GM12878 (cell line): ENCODE measurements at places on chromosomes 7 and 10. TPM values are rescaled to one million over a fixed set of nuclear protein-coding genes. Genes with fewer than 3 reads are reported as not detected.

Gene IFIT2
- 7.1 and 9.0 TPM in 2 replicates for total RNA-seq

Gene SLC26A5
- not detected in 2 replicates for total RNA-seq

Gene IL15RA
- total RNA-seq: 9.9 and 12.1 TPM in 2 replicates

Gene FXYD4
- not detected in 2 replicates for total RNA-seq

Gene RBP3
- not detected in 2 replicates for total RNA-seq

- H3K36me3 ChIP-seq: no peaks in the 10 kb centered on the region
- peaks cover 3% of the 10 kb centered on the region; the same call in 1 of the 2 replicates for H3K27me3 ChIP-seq
- no peak for DNase-seq
- no peak overlapping the region for H3K4me3 ChIP-seq
- no peaks in the 10 kb centered on the region for H3K4me1 ChIP-seq
Measured at GRCh38 chr7:139542308-139543151, 19.0 kb downstream of the CLEC2L start.
